Germinal center (tissue), 1 donor: ENCODE measurements at places on chromosomes 3 and 15.

GRCh38 chr15:95162967-95163531 is 931.7 kb downstream of the MCTP2 start:
- no peak for DNase-seq

DNA sequence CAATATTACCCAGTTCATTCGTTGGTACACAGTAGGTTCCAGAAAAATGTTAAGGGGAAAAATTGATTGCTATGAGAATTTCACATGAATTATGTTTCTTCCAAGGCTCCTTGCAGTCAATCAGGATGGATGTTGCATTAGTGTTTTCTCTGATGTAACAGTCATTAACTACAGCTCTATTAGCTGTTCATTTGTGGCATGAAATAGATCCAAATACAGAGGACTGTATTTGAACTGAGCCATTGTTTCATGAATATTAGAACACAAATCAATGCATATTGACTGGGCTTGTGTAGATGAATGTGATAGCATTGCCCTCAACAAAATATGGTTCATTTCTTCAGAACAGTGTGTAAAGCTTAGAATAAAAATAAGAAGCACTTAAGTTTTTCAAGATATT is 203.0 kb upstream of the SGO1 start:
- no peak for DNase-seq

GRCh38 chr3:70315021-70315420 is 2.6 kb upstream of the MDFIC2 start:
- no peak for DNase-seq

GRCh38 chr3:41601404-41601987 is 360.4 kb downstream of the ULK4 start:
- no peak for DNase-seq

DNA sequence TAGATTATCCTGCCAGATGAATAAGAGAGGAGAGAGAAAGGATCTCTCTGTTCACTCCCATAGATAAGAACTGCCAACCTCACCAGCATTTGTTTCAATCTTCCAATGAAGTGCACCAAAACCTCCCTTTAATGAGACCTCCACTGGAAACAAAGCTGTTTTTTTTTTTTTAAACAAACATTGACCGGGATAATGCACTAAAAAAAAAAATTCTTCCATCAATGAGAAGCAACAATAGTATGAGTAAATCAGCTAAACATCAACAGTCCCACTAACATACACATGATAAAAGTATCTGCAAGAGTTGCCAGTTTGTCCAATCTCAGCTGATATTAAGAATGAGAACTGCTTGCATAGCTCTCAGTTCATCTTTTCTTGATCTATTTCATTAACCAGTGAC is 19.9 kb downstream of the TJP1 start:
- no peak for DNase-seq

DNA sequence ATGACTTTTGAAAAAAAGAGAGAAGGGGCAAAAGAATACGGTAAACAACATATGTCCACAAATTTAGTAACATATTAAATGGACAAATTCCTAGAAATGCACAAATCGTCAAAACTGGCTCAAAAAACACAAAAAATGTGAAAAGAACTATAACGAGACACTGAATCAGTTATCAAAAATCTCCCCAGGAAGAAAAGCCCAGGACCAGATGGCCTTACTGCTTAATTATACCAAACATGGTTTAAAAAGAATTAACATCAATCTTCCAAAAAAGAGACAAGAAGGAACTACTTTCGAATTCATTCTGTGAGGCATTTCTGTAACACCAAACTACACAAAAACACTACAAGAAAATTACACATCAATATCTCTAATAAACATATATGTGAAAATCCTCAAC is 117.4 kb downstream of the STAG1 start:
- DNase-seq: no peak
